ENCODE measurements at places on chromosomes 13 and 19. TPM values are rescaled to one million over a fixed set of nuclear protein-coding genes. Genes with fewer than 3 reads are reported as not detected.

The SPATA13 gene
- 1.7 TPM for total RNA-seq

The KIR3DL1 gene
- total RNA-seq: not detected

The ZNF541 gene
- not detected for total RNA-seq

The KLK11 gene
- not detected for total RNA-seq

The BRME1 gene
- not detected for total RNA-seq

GRCh38 chr13:114199954-114200353 lies 20.9 kb downstream of the CFAP97D2 start:
- no peak for DNase-seq

DNA sequence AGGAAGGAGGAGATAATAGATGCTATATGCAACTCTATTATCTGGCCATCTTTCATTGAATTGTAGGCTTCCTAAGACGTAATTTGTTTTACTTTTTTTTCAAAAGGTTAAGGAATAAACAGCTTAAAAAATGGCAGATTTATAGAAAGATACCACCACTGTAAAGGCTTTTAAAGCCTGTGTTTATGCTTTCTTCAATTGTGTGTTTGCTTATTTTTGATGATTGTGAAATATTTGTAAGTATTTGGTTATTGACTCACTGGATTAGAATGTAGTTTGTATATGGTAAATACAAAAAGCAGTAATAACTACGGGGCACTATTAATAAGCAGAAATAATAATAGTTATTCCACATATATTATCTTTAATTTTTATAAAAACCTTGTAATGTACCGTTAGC lies 437.9 kb downstream of the KLF5 start:
- DNase-seq: no peak

- DNase-seq: no peak
Observed at GRCh38 chr13:29065142-29065541, 245.0 kb downstream of the MTUS2 start.

DNA sequence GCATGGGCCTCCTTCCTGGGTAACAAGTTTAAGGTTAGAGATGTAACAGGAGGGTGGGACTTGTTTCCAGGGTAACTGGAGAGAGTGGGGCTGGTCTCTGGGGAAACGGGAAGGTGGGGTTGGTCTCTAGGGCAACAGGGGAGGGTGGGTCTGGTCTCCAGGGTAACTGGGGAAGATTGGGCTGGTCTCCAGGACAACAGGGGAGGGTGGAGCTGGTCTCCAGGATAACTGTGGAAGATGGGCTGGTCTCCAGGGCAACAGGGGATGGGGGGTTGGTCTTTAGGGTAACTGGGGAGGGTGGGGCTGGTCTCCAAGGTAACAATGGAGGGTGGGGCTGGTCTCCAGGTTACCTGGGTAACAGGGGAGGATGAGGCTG lies 36.5 kb downstream of the SPTBN4 start:
- DNase-seq: no peak

- DNase-seq: no peak
Observed at GRCh38 chr13:41137241-41137640, 4.6 kb upstream of the KBTBD6 start.

- DNase-seq: no peak
Observed at GRCh38 chr13:44147233-44147632, 226.4 kb upstream of the SERP2 start.

Measured in Karpas-422 (cell line).